Epithelial cell of prostate (primary cell): ENCODE measurements at places on chromosomes 16 and 17.

DNA sequence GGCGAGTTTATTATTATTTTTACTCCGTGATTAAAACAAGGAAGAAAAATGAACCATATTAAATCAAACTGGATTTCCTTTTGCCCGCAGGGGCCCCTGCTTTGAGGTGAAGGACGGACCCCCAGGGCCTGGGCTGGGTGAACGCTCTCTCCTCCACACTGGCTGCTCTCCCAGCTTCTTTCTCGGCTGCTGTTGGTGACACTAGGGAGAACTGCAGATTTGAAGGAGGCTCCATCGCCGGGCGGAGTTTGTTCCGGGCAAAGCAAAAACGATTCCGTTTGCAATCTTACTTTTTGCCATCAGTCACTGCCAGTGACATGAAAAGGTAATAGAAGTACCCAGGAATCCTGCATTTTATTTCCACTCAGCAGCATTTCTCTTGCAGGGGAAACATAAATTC, 221.6 kb upstream of the SDK2 start:
- DNase-seq, result no peak

- no peak for DNase-seq
Measured at GRCh38 chr16:74474416-74474815, 53.1 kb upstream of the CLEC18B start.

DNA sequence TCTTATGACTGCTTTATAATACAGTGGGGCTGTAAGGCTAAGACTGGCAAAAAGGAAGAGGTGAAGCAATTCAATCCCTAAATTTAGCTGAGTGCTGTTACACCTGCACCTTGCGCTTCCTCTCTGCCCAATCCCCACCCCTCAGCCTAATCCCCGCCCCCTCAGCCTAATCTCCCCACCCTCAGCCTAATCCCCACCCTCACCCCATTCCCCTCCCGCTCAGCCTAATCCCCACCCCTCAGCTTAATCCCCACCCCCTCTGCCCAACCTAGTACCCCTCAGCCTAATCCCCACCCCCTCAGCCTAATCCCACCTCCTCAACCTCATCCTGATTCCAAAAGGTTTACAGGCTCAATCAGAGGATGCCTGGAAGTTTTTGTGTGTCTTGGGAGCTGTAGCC, 155.5 kb downstream of the PMP22 start:
- DNase-seq, result no peak

- DNase-seq, result no peak
Measured at GRCh38 chr17:77329741-77330531, 189.2 kb downstream of the SEC14L1 start.

- DNase-seq, result no peak
Measured at GRCh38 chr16:54512467-54512995, 225.9 kb upstream of the IRX3 start.

- no peak for DNase-seq
Measured at GRCh38 chr17:74544991-74545842, 698 bp downstream of the CD300C start.

DNA sequence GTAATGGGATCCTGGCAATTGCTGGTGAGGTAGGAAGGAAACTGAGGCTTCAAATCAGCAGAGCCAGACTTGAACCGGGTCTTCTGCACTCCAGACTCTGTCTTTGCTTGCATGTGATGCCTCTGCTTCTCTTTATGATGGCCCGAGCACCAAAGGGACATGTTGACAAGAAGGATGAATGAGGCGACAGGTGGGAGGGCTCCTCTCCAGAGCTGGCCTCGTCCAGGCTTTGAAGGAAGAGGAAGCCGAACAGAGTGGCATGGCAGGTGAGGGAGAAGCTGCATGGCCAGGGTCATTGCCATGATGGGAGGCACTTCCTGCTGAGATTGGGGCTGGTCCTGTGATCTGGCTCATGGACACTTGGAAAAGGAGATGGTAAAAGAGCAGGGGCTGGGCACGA, 40.8 kb downstream of the AKAP1 start:
- DNase-seq, result no peak

DNA sequence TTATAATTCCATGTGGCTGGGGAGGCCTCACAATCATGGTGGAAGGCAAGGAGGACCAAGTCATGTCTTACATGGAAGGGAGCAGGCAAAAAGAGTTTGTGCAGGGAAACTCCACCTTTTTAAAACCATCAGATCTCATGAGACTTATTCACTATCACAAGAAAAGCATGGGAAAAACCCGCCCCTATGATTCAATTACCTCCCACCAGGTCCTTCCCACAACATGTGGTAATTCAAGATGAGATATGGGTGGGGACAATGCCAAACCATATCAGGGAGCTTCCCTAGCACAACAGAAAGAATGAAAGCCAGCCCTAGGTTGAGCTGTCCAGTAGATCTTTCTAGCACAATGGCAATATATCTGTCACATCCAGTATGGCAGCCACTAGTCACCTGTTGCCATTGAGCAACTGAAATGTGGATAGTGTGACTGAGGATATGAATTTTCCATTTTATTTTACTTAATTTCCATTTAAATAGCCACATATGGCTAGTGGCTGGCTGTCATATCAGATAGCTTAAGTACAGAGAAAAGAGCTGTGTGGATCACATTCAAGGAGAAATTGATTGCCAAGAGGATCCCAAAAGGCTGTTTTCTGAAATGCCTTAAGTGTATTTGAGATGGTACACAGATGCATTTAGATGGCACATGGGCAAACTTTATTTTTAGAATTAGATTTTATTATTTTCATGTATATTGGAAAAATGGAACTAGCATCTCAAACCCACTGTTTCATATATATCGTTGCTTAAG, 273.0 kb downstream of the GRIN2A start:
- DNase-seq, result no peak

- DNase-seq, result no peak
Measured at GRCh38 chr17:36027761-36028160, 10.0 kb upstream of the CCL23 start.
